ENCODE measurements at places on chromosomes 3 and 15. TPM values are rescaled to one million over a fixed set of nuclear protein-coding genes. Genes with fewer than 3 reads are reported as not detected.

DNA sequence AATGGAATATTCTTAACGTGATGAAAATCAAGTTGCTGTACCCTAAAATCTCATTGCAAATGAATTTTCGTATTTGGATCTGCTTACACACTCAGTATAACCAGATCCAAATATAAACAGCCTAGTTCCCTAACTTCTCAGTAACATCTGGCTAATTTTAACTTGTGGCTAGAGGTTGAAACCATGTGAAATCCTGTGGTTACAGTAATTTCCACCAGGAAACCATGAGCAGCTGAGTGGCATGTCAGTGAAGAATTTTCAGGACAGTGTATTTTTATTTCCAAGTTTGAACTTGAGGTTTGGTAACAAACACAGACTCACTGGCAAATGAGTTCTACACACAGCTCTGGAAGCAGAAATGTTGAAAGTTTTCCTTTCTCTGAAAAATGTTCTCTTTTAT is 754.1 kb downstream of the NR2F2 start:
- no peak for DNase-seq

DNA sequence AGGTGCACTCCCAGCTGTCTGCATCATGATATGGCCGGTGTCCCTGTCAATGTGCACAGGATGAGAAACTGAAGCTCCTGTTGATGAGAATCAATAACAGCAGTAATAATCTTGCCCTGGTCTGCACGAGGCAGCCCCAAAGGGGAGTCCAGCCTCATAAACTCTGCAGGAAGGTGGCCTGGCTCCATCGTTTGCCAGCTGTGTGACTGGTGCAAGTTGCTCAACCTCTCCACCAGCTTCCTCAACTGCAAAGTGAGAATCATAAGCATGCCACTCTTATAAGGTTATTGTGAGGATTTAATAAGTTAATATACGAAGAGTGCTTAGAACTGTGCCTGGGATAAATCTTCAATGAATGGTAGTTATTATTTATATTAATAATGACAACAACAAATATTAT is 203.4 kb upstream of the HES1 start:
- DNase-seq, result no peak

DNA sequence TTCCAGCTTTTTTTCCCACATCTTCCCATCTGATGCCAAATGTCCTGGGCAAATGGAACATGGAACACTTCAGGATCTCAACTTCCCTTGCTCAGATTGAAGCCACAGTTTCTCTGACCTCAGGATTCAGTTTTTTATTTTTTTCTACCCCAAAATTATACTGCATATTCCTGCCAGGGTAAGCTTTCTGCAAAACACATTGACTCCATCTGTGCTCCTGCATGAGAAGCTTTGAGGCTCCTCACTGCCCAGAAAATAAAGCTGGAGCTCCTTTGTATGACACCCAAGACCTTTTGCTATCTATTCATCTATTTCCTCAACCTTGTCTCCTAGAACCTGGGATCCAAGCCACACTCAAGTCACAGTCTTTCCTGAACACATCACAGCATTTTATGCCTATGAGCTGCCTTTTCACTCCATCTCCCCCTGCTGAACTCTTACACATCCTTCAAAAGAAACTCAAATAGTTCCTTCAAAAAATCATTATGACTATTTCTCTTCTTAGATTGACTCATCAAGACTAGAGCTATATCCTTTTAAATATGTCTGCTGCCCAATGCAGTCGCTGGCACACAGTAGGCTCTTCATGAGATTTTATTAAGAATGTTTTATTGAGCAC is 57.4 kb upstream of the PSMD6 start:
- DNase-seq, result no peak

GRCh38 chr3:55357796-55358195 is 129.3 kb downstream of the WNT5A start:
- no peak for DNase-seq

DNA sequence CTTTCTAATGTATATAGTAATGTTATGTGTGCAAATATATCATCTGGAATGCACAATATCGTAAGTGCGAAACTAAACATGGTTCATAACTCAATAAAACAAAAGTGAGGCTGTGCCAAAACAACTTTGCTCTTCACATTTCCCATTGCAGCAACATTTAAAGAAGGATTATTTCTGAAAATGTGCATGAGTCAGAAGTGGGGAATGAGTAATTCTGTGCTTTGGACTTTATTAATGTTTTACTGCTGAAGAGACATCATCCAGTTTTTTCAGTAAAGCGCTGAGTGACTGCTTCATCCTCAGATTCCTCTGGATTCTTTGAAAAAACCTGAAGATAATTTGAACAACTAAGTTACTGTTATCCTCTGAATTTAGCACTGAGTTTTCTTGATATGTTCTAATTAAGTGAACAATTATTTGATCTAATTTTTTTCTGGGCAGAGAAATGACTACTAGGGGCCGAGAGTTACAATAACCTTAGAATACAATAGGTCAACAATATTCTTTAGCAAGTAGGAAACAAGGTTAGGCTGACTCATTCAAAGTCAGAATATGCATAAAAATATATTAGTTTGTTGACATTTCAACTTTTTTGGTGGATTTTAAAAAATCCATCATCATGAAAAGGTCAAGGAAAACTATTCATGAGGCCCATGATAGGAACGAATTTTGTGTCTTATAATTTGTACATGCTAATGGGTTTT is 20.0 kb upstream of the PLCL2 start:
- DNase-seq, result no peak

DNA sequence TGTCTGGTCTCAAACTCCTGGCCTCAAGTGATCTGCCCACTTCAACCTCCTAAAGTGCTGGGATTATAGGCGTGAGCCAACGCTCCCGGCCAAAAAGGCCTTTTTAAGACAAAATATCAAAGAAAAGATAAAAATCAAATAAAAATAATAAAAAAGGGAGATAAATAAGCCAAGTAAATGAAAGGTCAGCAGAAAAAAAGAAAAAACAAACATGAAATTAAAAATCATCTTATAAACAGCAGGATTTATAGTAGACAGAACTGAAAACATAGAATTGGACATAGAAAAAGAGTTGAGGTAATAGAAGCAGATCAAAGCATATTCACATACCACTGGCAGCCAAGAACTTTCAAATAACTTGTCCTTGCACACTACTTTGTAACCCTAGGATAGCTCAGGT is 983.4 kb downstream of the ROBO2 start:
- DNase-seq, result no peak

GRCh38 chr3:109743981-109744380 is 406.6 kb upstream of the DPPA4 start:
- DNase-seq, result no peak

GRCh38 chr3:29281094-29281343 is 148 bp downstream of the RBMS3 start:
- DNase-seq, result no peak

GRCh38 chr3:132210476-132211346 is 106.5 kb upstream of the ACP3 start:
- no peak for DNase-seq

DNA sequence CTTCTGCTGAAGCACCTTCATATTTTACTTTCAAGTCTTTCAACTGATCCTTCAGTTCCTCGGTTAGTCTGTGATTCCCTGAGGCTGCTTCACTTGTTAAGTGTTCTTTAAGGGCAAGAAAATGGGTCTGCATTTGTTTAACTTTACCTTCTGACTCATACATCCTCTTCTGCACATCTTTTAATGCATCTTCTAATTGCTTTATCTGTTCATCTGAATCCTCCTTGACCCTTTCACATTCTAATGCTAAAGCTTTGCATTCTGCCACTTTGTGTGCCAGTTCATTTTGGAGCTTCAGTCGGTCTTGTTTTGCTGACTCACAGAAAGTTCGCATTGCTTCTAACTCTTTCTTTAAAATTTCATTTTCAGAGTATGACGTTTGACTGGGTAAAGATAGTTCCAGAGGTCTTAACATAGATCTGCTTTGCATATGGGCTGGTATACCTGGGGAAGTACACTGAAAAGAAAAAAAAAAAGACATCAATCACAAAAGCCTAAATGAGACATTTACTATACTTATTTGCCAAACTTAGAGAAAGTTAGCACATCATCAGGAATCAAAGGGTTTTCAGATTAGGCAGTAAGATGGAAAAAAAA is 94.3 kb downstream of the UACA start:
- DNase-seq, result no peak

DNA sequence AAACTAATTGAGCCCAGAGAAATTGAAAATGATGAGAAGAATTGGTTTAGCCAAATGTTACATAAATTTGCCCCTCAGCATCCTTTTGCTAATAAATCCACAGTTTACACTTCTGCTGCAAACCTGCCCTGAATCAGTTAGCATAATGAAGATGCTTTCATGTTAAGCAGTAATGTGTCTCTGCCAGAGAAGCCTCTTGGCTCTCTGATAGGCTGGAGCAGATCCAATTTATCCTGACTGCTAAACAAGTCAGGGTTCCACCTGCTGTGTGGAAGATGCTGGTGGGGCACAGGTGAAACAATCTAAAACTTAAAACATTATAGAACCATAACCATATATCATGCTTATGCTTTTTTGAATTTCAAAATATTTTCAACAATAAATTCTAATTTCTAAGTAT is 946.8 kb downstream of the OTOL1 start:
- no peak for DNase-seq

- DNase-seq, result no peak
Observed at GRCh38 chr3:120218981-120219380, 66.0 kb downstream of the GPR156 start.

GRCh38 chr3:172653004-172653572 is 57.8 kb downstream of the NCEH1 start:
- no peak for DNase-seq

DNA sequence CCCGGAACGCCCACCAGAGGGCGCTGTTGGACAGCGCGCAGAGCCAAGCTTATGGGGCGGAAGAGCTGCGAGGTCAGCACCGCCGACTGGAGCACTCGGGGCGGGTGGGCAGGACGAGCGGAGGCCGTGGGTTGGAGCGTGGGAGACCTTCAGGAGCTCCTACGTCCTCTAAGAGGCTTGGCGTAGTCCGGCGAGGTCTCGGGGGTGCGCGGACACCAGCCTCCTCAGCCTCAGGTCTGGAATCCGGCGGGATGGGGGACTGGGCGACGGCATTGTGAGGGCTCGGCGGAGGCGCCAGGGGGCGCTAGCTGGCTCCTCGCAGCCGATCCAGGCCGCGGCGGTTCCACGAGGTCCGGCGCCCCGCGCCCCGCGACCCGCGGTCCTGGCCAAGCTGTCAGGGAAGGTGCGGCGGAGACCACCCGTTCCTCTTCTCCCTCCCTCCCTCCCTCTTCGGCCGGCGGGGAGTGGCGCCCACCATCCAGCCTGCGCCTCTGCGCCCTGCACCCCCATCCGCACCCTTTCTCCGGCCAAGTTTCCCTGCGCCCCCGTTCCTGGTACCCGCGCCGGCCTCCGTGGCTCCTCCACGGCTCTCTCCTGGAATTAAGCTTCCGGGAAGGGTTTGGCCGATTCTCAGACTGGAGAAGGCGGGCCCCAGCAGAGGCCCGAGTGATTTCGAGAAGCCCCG is 24.3 kb upstream of the POLG start:
- DNase-seq, result peak; percentile 89

DNA sequence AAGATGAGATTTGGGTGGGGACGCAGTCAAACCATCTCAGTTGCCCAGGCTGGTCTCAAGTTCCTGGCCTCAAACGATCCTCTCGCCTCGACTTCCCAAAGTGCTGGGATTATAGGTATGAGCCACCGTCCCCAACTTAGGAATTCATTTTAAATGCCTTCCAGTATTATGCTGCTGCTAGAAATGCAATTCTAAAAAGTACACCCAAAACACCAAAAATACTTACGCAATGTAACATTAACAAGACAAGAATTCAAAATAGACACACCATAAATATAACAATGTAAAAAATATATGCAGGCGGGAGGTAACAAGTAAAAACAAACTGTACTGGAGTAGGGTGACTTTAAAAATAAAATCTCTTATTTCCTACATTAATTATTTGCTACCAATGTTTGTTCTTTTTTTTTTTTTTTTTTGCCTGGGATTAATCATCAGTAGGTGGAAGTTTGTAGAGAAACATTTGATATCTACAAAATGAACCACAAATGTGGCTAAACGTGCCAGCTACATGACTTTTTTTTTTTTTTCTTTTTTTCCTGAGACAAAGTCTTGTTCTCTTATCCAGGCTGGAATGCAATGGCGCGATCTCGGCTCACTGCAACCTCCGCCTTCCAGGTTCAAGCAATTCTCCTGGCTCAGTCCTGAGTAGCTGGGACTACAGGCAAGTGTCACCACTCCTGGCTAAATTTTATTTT is 56.8 kb downstream of the SETMAR start:
- DNase-seq, result no peak

DNA sequence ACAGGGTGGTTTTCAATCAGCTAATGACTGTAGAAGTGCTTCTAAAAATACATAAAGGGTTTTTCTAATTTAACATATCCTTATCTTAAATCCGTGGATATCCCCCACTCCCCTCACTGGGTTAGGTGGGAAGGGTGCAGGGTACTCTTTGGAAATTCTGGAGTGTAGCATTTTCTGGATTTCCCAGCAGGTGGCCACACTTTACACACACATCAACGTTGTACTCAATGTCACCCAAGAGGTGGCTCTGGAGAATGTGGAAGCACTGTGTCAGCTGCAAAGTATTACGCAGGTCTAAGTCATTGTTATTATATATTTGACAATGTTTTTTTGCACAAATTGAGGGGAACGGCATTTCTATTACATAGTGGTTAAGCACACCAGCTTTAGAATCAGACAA is 168.8 kb downstream of the CHDH start:
- DNase-seq, result no peak

DNA sequence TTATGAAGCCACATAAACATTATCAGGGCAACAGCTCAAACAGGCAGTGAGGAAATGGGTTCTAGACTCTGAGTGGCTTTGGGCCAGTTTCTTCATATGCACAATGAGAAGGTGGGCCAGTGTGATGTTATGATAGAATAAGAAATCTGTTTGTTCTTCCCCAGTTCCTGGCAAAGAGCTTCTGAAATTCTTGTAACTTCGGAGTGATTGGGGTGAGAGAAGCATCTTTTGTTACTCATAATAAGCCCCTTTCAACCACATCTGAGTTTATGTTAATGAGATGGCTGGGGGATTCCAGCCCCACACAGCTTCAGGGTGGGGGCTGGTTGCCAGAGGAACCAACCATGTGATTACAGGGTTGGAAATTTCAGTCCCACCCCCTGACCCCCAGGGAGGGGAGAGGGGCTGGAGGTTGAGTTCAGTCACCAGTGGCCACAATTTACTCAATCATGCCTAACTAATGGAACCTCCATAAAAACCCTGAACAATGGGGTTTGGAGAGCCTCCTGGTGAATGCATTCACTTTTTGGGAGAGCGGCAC is 57.0 kb upstream of the FRMD4B start:
- DNase-seq, result no peak

- DNase-seq, result no peak
Observed at GRCh38 chr3:59660376-59660775, 610.6 kb upstream of the CFAP20DC start.

Gene HIGD2B
- total RNA-seq, result 0.69 TPM

Gene FRMD4B
- 4.7 TPM for total RNA-seq

Gene TGM4
- not detected for total RNA-seq

Gene RLBP1
- not detected for total RNA-seq

Gene USP50
- total RNA-seq, result 0.63 TPM

Gene DOCK3
- 2.9 TPM for total RNA-seq

Gene ZNF654
- total RNA-seq, result 29.1 TPM

Gene SLC6A11
- total RNA-seq, result not detected

Gene CPNE9
- 0.16 TPM for total RNA-seq
